CD4-positive, alpha-beta T cell treated with Interleukin-2 at 100 ng/mL for 4 hours (primary cell): ENCODE measurements at places on chromosomes 3 and 15.

GRCh38 chr3:32454731-32455608 is 47.7 kb downstream of the CMTM6 start:
- DNase-seq = no peak

DNA sequence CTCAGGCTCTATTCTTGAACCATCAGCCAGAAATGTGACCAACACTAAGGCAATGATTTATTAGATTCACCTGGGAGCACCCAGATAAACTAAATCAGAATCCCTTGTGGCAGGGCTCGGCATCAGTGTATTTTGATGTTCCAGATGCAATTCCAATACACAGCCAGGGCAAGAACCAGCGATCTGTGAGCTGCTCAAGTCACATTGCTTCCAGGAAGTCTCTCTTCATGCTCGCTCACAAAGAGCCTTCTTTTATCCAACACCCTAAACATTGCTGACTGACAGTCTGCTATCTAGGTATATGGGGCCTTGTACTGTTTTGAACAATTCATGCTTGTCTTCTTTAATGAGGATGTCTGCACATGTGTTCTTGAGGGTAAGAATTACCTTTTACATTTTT is 40.9 kb upstream of the GOLGA8J start:
- DNase-seq = no peak

GRCh38 chr3:139024968-139025367 is 4.2 kb upstream of the PRR23B start:
- DNase-seq = no peak

DNA sequence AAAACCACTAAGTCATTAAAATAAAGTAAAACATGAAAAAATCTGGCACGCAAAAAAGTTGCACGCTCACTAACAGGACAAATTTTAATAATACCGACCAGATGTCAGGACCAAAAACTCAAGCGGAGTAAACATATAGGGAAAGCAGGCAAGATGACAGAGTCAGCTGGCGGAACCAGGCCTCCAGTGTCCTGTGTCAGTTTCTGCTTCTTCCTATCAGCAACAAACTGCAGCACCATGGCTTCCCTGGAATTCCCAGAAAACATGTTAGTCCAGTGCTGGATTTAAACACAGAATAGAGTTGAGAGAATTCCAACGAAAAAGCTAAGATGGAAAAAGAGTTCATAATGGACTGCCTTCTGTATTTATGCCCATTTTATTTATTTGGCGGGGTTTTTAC is 169.1 kb upstream of the ARHGEF26 start:
- no peak for DNase-seq

DNA sequence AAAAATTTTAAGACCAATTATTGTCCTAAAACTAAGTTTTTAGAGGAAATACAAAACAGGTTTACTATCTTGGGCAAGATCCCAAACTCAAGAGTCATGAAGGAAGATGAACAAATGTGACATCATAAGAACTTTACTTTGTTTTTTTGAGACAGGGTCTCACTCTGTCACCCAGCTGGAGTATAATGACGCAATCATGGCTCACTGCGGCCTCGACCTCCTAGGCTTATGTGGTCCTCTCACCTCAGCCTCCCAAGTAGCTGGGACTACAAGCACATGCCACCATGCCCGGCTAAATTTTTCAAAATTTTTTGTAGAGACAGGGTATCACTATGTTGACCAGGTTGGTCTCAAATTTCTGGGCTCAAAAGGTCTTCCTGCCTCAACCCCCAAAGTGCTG is 69.3 kb downstream of the PCSK6 start:
- no peak for DNase-seq

DNA sequence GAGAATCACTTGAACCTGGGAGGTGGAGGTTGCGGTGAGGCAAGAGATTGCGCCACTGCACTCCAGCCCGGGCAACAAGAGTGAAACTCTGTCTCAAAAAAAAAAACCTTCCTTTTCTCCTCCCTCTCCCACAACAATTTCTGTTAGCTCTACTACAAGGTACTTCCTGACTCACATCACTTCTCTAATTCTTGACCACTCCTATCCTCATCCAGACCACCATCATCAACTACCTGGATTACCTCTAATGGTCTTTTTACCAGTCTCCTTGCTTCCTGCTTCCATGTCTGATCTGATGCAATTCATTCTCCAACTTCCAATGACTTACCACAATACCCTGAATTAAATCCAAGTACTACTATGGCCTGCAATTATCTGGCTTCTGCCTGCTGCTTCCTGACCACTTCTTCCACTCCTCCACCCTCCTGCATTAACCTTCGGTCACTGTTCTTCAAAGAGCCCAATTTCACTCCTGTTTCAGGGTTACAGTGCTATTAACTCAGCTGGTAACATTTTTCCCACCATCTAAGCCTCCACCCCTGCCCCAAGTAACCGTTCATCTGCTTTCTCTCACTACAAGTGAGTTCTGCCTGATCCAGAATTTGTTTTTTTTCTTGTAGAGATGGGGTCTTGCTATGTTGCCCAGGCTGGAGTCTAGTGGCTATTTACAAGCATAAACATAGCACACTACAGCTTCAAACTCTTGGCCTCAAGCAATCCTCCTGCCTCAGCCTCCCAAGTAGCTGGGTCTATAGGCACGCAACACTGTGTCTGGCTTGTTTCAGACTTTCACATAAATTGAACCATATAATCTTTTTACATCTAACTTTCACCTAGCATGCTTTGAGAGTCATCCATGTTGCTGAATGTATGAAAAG is 27.8 kb downstream of the DCAF1 start:
- DNase-seq = no peak

GRCh38 chr3:126191246-126191645 is 10.9 kb upstream of the ALDH1L1 start:
- no peak for DNase-seq

GRCh38 chr15:70636540-70637165 is 126.7 kb downstream of the UACA start:
- DNase-seq = no peak

DNA sequence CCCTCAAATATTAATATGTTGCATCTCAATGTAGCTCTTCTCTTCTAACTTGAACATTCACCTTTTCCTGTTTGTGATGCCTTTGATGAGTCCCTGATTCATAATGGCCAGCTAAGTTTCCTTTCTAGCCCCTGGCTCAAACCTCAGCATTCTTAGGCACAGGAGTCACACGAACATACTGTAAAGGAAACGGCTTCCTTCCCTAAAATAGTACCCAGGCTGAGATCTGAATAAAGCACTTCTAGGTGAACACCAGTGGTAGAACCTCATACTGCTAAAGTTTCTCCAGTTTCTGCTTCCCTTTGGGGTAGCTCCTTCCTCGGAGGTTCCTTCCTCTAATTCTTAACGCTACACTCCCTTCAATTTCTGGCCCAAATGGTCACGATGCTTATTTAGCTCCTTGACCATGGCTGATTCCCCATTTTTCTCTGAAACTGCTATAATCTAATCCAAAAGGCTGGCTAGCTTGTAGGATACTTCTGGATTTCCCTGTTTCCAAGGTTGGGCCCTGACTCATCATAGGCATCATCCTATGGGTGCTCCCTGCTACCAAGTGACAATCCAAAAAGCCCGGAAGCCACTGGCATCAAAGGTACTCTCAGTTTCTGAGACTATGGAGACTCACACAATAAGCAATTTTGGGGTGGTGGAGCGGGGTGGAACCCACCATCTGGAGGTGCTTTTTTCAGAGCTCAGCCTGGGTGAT is 2.4 kb downstream of the ANAPC13 start:
- no peak for DNase-seq

DNA sequence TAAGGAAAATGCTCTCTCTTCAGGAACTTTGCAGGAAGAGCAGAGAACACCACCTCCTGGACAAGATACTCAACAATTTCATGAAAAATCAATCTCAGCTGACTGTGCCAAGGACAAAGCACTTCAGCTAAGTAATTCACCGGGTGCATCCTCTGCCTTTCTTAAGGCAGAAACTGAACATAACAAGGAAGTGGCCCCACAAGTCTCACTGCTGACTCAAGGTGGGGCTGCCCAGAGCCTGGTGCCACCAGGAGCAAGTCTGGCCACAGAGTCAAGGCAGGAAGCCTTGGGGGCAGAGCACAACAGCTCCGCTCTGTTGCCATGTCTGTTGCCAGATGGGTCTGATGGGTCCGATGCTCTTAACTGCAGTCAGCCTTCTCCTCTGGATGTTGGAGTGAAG is 200.5 kb downstream of the AKAP13 start:
- DNase-seq = peak; percentile 69

- peak; percentile 37 for DNase-seq
These were observed 66.2 kb upstream of the CSTA start for GRCh38 chr3:122258757-122259371.

GRCh38 chr15:74832826-74833225 is 6.4 kb downstream of the CPLX3 start:
- no peak for DNase-seq

DNA sequence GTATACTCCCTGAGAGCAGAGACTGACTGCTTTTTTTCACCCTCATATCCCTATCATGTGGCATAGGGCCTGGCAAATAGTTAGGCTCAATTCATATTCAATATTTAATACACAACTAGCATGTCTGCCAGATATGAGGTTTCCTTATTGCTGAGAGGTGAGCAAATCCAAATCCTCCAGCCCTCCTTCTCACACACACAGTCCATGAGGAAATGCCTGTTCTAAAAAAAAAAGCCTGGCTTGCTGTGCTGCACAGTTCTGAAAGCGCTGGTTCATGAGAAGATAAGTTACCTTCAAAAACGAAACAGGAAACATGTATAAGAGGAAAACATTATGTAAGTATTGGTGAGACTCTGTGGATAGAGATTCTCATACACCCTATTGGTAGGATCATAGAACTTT is 15.5 kb upstream of the ACAP2 start:
- DNase-seq = peak; percentile 39

DNA sequence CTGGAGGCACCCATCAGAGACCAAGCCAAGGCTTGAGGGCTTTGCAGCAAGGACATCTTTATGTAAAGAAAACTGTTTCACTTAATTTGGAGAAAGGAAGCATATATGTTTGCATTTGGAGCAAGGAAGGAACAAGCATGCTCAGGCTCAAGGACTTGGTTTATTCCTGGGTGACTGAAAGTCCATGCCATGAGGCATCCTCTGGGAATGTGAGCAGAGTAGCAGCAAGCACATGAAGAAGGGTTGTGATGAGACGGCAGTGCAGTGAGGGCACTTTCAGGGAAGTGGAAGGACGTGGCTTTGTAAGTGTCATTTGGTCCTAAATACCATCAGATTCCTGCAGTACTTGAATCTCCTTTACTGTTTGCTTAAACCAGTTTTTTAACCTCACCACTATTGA is 26.8 kb downstream of the POLG start:
- no peak for DNase-seq

DNA sequence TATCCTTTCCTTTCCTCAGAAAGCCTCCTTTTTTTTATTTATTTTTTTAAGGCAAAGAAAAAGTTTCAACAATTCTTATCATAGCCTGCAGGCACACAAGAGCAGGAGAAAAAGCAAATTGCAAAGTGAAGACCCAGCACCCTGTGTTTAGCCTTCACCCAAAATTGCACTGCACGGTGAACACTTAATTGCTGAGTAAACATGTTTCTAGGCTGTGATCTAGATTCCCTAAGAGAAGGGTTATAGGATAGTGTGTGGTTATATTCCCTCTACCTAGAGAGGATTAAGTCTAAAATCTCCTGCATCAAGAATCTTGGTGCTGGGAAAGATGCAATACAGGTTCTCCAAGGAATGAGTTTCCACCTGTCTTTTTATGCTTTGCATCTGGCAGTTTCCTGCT is 70.2 kb upstream of the BFSP2 start:
- DNase-seq = no peak

GRCh38 chr15:89321521-89322410 is 12.9 kb downstream of the POLG start:
- no peak for DNase-seq

- no peak for DNase-seq
These were observed 12.2 kb downstream of the APBA2 start for GRCh38 chr15:28897861-28898585.

GRCh38 chr15:38307251-38307650 is 54.6 kb downstream of the SPRED1 start:
- DNase-seq = no peak

DNA sequence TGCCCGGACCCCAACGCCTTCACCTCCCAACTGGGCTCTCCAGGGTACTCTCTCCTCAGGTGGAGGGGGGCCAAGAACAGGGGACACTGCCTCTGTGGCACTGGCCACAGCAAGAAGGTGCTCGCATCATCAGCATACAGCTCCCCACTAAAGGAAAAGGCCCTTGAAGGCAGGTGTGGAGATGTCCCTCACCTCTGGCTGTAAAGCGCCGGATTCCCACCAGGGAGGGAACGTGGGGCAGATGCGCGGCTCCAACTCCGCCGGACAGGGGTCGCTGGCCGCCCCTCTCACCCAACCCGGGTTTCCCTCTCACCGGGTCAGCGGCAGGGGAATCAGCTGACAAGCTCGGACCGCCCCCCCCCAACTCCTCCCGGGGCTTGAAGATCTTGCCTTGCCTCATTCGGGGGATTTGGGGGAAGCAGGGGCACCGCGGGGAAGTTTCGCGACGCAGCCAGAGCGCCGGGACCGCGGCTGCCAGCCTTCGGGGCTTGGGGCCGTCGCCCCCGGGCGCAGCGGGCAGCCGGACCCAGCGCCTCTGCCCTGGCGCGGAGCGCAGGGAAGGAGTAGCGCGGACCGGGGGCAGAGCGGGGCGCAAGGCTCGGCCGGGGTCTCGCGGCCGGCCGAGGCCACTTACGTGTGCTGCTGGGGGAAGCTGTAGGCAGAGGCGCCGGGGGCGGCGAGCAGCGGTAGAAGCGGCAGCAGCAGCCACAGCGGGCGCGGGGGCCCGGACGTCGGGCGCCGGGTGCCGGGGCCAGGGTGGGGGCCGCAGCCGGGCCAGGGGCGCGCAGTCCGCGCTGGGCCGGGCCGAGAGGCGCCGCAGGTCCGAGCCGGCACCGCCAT is 630 bp downstream of the CACNA2D2 start:
- DNase-seq = no peak

DNA sequence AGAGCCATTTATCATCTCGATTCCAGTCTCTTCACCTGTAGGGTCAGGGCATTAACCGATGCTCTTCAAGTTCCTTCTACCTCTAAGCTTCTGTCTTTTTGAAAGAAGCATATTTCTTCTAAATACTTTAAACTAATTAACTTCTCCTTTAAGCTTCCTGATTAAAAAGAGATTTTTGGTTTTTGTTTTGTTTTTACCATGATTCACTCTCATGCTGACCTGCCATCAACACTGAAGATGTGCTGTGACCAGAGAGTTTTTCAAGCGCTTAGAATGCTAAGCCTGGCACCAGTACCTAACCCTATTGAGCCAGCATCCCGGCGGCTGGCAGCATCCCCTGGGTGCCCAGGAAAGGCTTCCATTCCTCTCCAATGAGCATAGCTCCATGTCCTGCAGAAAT is 89.3 kb downstream of the FOXP1 start:
- DNase-seq = no peak

DNA sequence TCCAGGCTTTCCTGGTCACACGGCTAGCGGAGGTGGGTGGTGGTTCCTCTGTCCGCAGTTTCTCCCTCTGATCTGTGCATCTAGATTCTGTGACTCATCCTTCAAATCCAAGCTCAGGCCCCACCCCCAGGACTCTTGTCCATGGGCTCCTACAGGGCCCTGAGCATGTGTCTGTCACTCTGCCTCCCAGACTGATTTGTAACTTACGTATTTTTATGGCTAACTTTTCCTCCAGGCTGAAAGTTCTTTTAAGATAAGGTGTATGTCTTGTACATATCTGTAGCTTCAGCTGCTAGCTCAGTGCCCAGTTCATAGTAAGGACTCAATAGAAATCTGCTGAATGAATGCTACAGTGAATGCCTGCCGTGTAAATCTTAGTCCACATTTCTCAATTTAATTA is 8.0 kb downstream of the ESYT3 start:
- DNase-seq = no peak
